Amygdala (tissue), 56 donors: ENCODE measurements at places on chromosomes 7 and 10.

- no peak for DNase-seq
Observed at GRCh38 chr7:111164442-111164841, 73.5 kb downstream of the LRRN3 start.

- DNase-seq: no peak
Observed at GRCh38 chr7:111841596-111842205, 279.4 kb upstream of the IMMP2L start.

DNA sequence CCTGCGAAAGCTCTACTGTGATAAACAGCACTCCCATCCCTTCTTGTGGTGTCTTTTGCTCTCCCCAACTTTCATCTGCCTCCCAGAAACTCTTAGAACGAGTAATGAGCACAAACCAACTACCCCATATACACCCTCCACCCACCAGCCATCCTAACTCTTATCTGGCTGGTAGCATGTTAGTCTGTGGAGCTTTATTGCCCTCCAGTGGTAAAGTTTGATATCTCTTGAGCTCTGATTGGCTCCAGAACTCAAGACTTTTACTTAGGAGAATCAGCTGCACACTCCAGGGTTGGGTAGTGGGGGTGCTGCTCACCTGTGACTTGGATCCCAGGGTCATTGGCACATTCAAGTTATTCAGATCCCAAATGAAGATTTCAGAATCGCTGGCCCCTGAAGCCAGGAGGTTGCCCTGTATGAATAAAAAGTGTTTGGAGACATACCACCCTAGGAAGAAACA lies 10.9 kb downstream of the SEC31B start:
- DNase-seq: no peak

GRCh38 chr7:196283-196682 lies 3.9 kb downstream of the FAM20C start:
- no peak for DNase-seq

DNA sequence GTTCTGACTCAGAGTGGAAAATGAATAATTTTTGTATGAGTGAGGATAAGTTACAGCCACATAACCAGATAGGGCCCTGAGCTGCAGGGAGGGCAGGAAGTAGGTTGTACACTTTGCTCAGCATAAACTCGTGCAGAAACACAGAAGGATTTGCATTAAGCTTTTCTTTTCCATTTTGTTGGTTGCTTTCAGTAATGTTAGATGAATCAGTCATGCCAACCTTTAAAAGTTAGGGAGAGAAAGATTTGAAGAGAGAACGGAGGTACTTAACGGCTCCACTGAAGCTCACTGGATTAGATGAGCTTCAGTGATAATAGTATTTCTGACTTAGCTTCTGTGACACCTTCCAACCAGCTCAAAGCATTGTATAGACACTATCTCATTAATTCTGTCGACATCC lies 348.1 kb downstream of the GATA3 start:
- DNase-seq: no peak

DNA sequence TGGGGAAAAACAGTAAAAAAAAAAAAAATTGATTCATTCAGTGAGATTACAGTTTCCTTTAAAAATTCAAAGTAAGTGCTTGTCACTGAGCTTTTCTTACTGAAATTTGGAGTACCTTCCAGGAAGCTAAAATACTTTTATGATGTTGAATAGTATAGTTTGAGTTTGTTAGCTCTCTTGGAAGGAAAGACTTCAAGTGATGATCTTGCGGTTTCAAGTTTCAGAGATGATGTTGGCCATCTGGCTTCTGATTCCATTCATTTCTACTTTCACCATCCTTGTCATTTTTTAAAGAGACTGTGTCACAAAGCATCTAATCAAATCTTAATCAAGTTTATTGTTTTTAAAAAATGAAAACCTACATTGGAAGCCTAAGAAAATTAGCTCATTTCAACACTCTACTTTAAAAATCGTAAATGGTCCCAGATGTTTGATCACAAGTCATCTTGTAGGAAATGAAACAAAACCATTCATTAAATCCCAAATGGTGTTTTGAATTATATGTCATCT lies 4.9 kb upstream of the HERPUD2 start:
- no peak for DNase-seq
